Vagina (tissue), 2 donors: ENCODE measurements at places on chromosomes 7 and 10. TPM values are rescaled to one million over a fixed set of nuclear protein-coding genes. Genes with fewer than 3 reads are reported as not detected.

DNA sequence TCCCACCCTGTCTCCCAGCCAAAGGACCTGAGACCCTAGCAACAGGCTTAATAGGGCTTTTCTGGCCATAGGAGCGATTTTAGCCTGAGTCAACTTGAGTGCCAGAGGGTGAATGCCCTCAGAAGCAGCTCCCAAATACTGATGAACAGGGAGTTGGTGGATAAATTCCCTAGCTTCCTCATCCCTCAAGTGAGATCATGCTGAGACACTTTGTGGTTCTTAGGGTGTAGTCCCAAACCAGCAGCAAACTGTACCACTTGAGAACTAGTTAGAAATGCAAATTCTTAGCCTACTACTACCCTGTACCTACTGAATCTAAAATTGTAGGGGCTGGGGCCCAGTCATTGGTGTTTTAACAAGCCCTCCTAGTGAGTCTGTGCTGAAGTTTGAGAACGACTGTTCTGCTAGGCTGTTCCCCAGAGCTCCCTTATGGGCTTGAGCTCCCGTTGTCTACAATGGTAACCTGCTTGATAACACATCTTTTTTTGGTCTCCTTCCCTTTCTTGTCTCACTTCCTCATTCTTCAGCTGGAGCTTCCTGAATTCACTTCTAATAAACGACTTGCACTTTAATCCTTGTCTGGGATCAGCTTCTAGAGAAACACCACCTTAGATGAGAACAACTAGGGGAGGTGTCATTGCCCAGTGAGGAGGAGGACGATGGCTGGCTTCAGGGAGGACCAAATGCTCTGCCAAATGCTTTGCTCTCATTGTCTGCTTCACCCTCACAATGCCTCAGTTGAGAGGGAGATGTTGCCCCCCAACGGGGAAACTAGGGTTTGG is 18.2 kb upstream of the CDH23 start:
- DNase-seq: no peak
- no peak overlapping the region for H3K4me3 ChIP-seq
- H3K36me3 ChIP-seq: no peaks in the 10 kb centered on the region
- H3K27me3 ChIP-seq: no peaks in the 10 kb centered on the region
- H3K27ac ChIP-seq: no peak overlapping the region

DNA sequence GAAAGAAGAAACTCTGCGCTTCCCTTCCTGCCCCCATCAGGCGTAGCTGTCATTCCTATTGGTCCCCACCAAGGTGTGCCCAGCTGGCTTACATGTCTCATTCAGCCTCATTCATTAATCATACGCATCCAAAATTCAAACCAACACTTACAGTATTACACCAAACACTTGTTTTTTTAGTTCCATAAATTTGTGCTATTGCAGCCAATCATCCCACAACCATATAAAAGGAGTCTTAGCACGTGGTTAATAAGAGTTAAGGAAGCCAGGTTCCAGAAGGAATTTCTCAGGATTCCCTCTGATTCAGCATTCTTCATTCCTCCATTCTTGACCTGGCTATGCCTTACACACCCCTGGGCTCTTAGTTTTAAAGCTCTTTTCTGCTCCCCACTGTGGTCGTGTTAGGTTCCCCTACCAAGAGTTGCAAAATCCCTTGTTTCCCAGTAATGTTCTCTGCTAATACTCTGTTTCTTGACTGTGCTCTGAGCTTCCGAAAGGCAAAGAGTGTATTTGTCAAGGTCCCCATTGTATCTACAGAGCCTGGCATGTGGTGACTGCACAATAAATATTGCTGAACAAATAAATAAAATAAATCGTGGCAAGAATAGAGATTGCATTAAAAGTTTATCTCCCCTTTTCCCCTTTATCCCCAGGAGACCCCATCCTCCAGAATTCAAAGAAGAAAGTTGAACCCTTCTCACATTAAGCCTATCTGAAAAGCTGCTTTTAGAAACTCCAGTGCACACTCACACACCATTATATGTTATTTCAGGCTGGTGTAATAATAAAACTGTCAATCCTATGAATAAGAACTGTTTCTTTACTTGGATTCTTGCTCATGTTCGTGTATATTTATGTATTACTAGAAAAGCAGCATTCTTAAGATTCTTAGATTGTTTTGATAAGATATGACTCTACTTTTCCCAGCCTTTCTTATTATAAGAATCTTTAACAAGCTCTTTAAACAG is 514.4 kb downstream of the INHBA start:
- no peaks in the 10 kb centered on the region for H3K4me1 ChIP-seq
- H3K27me3 ChIP-seq: no peaks in the 10 kb centered on the region
- no peak for DNase-seq
- no peaks in the 10 kb centered on the region for H3K36me3 ChIP-seq
- no peak overlapping the region for H3K4me3 ChIP-seq

GRCh38 chr10:19043431-19043830 is 5.2 kb upstream of the MALRD1 start:
- no peak for DNase-seq
- no peaks in the 10 kb centered on the region for H3K4me1 ChIP-seq
- no peak overlapping the region for H3K4me3 ChIP-seq

- DNase-seq: no peak
- no peaks in the 10 kb centered on the region for H3K4me1 ChIP-seq
- no peak overlapping the region for H3K4me3 ChIP-seq
- no peaks in the 10 kb centered on the region for H3K27me3 ChIP-seq
- H3K36me3 ChIP-seq: no peaks in the 10 kb centered on the region
Measured at GRCh38 chr10:113179265-113179664, 229.2 kb downstream of the TCF7L2 start.

GRCh38 chr7:45099891-45100760 is 11.4 kb upstream of the NACAD start:
- no peak overlapping the region for H3K27ac ChIP-seq
- H3K27me3 ChIP-seq: no peaks in the 10 kb centered on the region
- H3K4me3 ChIP-seq: no peak overlapping the region
- DNase-seq: no peak

GRCh38 chr7:115153769-115154477 is 232.0 kb downstream of the MDFIC start:
- no peaks in the 10 kb centered on the region for H3K27me3 ChIP-seq
- no peaks in the 10 kb centered on the region for H3K4me1 ChIP-seq
- no peak for DNase-seq
- H3K27ac ChIP-seq: no peak overlapping the region

DNA sequence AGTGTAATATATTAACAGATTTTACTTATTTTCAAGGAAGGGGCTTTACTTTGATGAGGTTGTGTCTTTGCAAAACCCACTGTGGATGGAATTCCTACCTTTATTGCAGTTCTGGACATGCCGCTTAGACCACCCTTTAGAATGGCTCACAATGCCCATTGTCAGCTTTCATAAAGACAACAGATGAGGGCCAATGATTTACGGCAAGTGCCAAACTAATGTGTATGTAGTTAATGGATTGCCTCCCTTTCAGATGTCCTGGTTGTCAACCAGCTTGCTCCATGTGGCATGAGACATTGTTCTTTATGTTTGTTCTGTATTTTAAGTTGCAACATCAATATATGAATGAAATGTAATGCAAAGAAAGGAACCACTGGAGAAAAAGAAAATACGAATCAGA is 35.0 kb upstream of the ELMO1 start:
- H3K4me1 ChIP-seq: no peaks in the 10 kb centered on the region
- H3K27ac ChIP-seq: no peak overlapping the region
- no peak overlapping the region for H3K4me3 ChIP-seq

DNA sequence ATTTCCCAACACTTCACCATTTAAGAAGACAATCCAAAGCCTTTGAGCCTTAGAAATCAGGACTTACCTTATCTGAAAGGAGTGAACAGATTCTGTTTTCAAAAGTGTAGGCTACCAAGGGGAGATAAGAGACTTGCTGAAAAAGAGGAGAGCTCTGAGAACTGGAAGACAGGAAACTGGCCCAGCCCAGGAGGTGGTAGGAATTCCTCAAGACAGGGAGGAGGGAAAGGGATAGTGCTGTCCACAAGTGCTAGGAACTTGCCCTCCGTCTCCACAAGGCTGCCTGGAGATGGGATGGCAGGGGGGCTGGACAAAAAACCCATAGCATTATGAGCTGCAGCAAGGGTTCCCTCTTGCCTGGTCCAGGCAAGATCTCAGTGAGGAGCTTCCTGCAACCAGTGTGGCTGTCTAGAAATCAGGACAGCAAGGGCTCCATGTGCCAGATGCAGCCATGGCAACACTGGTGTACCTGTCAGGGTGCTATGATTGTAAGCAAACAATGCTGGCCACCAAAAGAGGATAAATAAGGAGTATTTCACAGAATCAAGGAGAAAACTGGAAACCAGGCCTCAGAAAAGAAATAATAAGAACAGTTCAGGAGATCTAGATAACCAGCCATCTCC is 22.7 kb upstream of the FRMD4A start:
- H3K36me3 ChIP-seq: no peaks in the 10 kb centered on the region
- no peak overlapping the region for H3K27ac ChIP-seq
- no peaks in the 10 kb centered on the region for H3K4me1 ChIP-seq
- DNase-seq: no peak
- no peaks in the 10 kb centered on the region for H3K27me3 ChIP-seq
- no peak overlapping the region for H3K4me3 ChIP-seq

DNA sequence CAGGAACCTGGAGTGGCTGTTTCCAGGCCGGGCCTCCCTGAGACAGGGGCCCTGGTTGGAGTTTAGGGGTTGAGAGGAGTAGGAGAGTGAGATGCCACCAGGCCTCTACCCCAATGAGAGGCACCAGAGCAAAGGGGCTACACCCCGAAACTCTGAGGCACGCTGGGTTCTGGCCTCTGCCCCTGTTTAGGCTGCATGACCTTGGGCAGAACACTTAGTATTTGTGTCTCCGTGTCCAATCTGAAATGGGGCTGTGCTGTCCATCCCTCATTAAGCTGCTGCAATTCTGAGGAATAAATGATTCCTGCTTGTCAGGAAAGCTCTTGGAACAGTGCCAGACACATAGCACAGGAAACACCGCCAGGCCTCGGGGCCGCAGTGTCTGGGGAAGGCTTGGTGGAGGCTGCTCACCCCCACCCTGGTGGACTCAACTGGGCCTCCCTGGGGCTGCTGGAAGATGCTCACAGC is 40.5 kb upstream of the SAMD8 start:
- no peak overlapping the region for H3K4me3 ChIP-seq
- no peaks in the 10 kb centered on the region for H3K27me3 ChIP-seq
- peaks cover 17% of the 10 kb centered on the region for H3K4me1 ChIP-seq
- no peaks in the 10 kb centered on the region for H3K36me3 ChIP-seq

DNA sequence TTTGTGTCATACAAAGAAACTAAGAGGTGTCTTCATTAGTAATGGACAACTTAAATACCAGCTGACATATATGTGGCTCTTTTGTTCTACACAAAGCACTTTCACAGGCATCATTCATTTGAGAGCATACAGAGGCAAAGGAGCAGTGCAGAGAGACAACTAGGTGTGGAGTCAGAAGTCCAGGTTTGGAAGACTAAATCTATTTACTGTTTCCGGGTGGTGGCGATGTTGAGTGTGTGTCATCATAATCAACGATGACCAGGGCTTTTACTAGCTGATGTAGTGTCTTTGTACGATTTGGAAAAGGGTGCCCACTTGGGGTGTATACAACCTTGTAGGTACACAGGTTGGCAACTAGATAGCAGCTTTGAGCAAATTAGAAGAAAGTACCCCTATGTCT is 195.5 kb upstream of the CCDC6 start:
- no peak overlapping the region for H3K27ac ChIP-seq
- H3K36me3 ChIP-seq: no peaks in the 10 kb centered on the region
- no peaks in the 10 kb centered on the region for H3K4me1 ChIP-seq
- no peak overlapping the region for H3K4me3 ChIP-seq
- DNase-seq: no peak

- H3K27me3 ChIP-seq: no peaks in the 10 kb centered on the region
- no peaks in the 10 kb centered on the region for H3K36me3 ChIP-seq
- no peak overlapping the region for H3K27ac ChIP-seq
- no peak overlapping the region for H3K4me3 ChIP-seq
- peaks cover 8% of the 10 kb centered on the region for H3K4me1 ChIP-seq
- peak; percentile 79 for DNase-seq
Measured at GRCh38 chr10:86388119-86388704, 21.6 kb upstream of the GRID1 start.

DNA sequence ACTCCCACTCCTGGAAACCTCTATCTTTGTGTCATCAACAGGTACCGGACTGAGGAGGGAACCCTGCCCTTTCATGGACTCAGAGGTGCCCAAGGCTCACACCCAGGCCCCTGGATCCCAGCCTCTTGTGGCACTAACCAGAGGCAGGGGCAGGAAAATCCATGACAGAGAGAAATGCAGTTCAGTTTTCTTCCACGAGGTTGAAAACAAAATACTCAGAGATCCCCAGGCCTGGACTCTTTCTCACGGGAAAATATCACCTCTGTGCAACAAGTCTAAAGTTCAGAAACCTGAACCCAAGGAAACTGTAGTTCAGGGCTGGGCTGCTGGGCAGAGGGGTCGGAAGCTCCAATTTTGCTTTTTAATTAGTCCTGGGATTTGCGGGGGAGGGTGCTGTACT is 21.4 kb upstream of the OPN4 start:
- H3K27me3 ChIP-seq: no peaks in the 10 kb centered on the region
- H3K36me3 ChIP-seq: no peaks in the 10 kb centered on the region
- H3K4me3 ChIP-seq: no peak overlapping the region
- peaks cover 10% of the 10 kb centered on the region for H3K4me1 ChIP-seq

- DNase-seq: no peak
- no peaks in the 10 kb centered on the region for H3K27me3 ChIP-seq
Measured at GRCh38 chr7:111137296-111138192, 46.6 kb downstream of the LRRN3 start.

- H3K36me3 ChIP-seq: no peaks in the 10 kb centered on the region
- no peaks in the 10 kb centered on the region for H3K27me3 ChIP-seq
- no peak overlapping the region for H3K27ac ChIP-seq
- no peaks in the 10 kb centered on the region for H3K4me1 ChIP-seq
- no peak overlapping the region for H3K4me3 ChIP-seq
Measured at GRCh38 chr7:149430192-149430591, 30.7 kb downstream of the ZNF777 start.

DNA sequence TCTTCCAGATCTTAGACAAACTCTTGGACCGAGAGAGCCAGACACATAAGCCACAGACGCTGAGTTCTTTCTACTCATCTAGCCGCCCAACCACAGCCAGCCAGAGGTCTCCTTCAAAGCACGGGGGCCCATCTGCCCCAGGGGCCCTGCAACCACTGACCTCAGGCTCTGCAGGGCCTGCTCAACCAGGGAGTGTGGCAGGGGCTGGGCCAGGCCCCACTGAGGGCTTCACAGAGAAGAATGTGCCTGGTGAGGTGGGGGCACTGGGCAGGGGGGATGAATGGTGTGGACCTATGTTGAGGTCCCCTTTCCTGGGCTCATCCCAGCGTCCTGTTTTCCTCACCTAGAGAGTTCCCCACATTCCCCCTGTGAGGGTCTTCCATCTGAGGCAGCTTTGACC is 11.4 kb downstream of the ZSWIM8 start:
- no peak for DNase-seq
- no peaks in the 10 kb centered on the region for H3K27me3 ChIP-seq
- no peaks in the 10 kb centered on the region for H3K4me1 ChIP-seq

DNA sequence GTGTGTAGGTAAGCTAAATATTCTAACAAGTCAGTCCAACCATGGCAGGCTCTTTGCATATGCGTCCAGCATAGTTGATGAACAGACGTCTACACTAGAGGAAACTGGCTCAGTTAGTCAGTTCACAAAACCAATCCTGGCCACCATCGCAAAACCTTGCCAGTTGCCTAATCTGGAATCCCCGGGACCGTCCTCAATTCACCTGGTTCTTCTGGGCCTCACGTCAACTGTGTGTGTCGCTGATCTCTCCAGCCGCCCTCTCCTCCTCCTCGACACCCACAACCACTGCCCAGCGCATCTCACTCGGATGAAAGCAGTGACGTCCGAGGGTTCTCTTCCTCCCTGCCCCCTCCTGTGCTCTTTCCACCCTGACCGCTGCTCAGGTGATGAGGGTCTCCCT is 217.8 kb upstream of the SH2B2 start:
- no peak overlapping the region for H3K4me3 ChIP-seq
- peaks cover 9% of the 10 kb centered on the region for H3K4me1 ChIP-seq
- no peak for DNase-seq

PDK4 gene
- 399 TPM for total RNA-seq

PTPRN2 gene
- 7.4 TPM for total RNA-seq

SNCG gene
- 36.6 TPM for total RNA-seq

SUN3 gene
- total RNA-seq: not detected

CACNB2 gene
- total RNA-seq: 12.8 TPM

TAS2R16 gene
- not detected for total RNA-seq

ERVW-1 gene
- total RNA-seq: not detected
